Right cardiac atrium (tissue), 5 donors: ENCODE measurements at places on chromosomes 4 and X.

GRCh38 chr4:90825849-90826248 lies 698.7 kb downstream of the CCSER1 start:
- DNase-seq, result no peak

DNA sequence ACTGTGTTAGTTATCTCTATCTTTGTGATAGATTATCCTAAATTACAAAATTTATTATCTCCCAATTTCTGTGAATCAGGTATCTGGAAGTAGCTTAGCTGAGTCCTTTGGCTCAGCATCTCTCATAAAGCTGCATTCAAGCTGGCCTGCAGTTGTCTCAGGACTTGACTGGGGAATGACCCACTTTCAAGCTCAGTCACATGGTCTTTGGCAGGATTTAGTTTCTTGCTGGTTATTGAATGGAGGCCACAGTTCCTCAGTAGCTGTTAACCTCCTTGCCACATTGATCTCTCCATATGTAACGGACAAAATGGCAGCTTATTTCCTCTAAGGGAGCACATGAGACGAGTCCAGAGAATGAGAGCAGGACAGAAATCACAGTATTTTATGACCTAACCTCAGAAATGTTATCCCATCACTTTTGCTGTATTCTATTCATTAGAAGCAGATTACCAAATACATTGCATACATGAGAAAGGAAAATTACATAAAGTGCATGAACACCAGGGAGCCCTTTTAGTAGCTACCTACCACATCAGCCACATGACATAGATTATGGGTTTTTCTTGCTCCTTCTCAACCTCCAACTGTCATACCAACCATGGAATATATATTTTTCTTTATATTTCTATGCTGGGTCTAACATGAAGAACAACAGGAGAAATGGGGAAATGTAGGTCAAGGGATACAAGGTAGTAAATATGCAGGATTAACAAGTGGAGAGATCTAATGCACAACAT lies 730.1 kb downstream of the CCSER1 start:
- no peak for DNase-seq

DNA sequence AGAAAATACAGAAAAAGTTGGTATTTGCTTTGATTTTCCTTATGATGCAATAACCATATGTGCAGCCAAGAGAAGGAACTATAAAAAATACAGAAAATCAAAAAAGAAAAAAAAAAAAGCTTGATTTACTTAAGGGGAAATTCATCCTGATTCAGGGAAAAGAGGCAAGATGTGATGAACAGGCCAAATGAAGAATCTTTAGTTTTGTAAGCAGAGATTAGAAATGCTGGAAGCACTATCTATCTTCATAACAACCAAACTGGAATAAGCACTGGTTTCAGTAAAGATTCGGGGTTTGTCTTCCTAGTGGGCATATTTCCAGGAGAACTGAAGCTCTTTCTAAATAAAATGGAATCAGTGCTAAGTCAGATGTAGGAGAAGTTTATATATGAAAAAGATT lies 82.9 kb upstream of the KCNIP4 start:
- no peak for DNase-seq

- no peak for DNase-seq
Observed at GRCh38 chr4:123430031-123430430, 33.4 kb downstream of the SPRY1 start.

DNA sequence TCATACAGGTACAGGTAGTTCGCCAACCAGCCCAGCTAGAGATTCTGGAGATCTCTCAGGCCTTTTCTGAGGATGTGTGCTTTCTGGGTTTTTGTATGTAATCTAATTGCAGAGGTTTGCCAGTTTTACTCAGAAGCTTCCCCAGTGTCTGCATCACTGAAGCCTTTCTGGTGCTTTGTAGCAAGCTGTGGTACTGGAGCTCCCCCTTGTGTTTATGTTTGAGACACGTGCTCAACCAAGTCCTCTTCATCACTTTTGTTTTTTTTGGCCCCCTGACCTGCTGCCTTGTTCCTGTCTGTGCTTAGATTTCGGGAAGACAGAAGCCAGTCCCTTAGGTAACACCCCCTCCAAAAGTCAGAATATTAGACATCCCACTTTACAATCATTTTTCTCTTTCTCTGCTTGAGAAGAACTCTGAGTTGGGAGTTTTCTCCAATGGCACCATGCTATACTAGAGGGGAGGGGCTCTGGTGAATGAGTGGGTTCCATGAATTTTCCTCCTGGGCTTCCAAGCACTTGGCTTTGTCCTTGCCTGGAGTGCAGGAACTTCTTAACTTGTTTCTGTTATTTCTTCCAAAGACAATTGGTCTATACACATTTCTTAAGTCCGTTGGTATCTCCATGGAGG lies 128.4 kb upstream of the TBC1D9 start:
- no peak for DNase-seq

DNA sequence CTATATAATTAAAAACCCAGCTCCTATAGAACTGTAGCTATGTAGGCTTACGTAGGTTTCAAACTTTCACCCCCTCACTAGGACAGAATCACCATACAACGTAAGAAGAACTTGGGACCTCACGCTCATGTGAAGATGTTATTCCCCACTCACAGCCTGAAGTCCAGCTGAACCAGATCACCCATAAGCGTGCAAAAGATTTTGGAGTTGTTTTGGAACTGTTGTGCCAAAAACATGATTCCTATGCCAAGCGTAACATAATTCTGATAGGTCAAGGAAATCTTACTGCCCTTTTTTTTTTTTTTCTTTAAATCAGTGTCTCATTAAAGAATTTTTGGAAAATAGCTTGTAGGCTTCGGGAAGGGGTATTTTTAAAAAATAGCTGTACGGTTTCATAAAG lies 57.0 kb downstream of the LCORL start:
- no peak for DNase-seq

DNA sequence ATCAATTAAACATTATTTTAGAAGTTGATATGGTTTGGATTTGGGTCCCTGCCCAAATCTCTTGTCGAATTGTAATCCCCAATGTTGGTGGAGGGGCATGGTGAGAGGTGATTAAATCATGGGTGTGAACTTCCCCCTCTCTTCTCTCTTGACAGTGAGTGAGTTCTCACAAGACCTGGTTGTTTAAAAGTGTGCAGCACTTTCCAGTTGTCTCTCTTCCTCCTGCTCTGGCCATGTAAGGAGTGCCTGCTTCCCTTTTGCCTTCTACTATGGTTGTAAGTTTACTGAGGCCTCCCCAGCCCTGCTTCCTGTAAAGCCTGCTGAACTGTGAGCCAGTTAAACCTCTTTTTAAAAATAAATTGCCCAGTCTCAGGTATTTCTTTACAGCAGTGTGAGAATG lies 141.4 kb downstream of the GALNTL6 start:
- DNase-seq, result no peak

DNA sequence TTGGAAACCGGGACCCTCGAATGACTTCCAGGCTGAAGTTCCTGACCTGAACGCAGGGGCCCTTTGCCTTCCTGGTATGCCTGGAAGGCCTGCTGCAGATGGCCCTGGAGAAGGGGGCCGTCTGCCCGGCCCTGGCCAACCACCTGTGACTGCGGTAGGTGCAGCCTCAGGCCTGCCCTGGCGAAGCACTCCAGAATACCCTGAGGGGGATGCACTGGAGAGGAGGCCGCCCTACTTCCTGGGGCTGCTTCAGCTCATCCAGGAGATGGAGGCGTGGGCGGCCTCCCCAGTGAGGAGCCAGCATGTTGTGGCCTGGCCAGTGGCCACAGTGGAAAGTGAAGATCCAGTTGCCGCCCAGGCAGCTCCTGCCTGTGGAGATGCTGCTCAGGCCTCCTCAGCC lies 26.4 kb upstream of the PNMA3 start:
- peak; percentile 45 for DNase-seq

DNA sequence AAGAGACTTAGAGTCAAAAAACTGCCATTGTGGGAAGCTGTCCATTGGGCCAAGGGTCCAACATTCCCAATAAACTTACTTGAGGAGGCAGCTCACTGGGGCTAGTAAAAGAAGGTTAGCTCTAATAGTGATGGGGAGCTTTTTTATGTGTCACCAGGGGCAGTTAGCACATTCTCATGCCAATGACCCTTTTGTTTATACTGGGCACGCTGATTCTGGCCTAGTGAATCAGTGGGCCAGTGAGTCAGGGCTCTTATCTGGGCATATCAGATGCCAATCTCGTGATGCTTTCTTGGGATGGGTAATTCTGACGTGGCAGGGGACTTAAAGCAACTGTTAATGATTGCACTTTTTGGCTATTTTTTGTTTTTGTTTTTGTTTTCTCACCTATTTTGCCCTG lies 27.8 kb downstream of the TCEAL1 start:
- no peak for DNase-seq

- DNase-seq, result no peak
Observed at GRCh38 chr4:158915683-158916241, 146.9 kb downstream of the FNIP2 start.
